ENCODE measurements at places on chromosomes 1 and 21. TPM values are rescaled to one million over a fixed set of nuclear protein-coding genes. Genes with fewer than 3 reads are reported as not detected.

MEX3A gene
- total RNA-seq = 0.44 TPM

DNA sequence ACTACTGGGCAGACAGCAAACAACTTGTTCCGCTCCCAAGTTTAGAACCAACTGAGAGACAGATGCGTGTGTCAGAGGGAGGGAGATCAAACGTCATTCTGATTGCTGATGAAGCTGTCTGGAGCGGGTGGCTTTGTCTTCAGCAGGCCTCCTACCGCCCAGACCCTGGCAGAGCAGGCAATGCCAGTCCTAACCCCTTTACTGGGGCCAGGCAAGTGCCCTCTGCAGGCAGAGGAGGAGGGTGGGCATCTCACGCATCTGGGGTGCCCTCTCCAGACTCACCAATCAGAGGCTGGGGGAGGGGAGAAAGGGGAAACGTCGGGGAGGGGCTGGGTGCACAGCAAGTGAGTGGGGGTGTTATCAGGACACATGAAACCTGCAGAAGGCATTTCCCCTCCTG, 126.6 kb downstream of the ACTL8 start:
- DNase-seq = no peak

CFHR1 gene
- not detected for total RNA-seq

DNA sequence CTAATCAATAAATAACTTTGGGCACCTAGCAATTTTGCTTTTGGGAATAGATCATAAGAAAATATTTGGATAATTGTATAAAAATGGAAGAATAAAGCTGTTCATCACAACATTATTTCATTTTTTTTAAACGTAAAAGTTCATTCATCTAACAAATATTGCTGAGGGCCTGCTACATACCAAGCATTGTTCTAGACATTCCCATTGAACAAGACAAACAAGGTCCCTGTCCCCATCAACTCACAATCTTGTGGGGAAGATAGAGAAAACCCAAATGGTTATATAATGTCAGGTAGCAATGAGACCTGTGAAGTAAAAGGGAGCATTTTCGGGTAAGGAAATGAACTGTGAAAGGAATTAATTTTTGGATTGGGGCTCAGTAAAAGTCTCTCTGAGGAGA, 54.0 kb upstream of the BEND5 start:
- no peak for DNase-seq

- no peak for DNase-seq
These were observed 9.5 kb downstream of the SH3BP5L start for GRCh38 chr1:248816042-248816851.

C8B gene
- not detected for total RNA-seq

DISP1 gene
- total RNA-seq = 15.9 TPM

COL16A1 gene
- total RNA-seq = 195 TPM

GRCh38 chr1:28074892-28075511, 13.4 kb downstream of the EYA3 start:
- no peak for DNase-seq

OXCT2 gene
- 4.5 TPM for total RNA-seq

MYBPH gene
- total RNA-seq = not detected

- no peak for DNase-seq
These were observed 33.0 kb downstream of the ZNF496 start for GRCh38 chr1:247298701-247299100.

C1QA gene
- total RNA-seq = 189 TPM

DNA sequence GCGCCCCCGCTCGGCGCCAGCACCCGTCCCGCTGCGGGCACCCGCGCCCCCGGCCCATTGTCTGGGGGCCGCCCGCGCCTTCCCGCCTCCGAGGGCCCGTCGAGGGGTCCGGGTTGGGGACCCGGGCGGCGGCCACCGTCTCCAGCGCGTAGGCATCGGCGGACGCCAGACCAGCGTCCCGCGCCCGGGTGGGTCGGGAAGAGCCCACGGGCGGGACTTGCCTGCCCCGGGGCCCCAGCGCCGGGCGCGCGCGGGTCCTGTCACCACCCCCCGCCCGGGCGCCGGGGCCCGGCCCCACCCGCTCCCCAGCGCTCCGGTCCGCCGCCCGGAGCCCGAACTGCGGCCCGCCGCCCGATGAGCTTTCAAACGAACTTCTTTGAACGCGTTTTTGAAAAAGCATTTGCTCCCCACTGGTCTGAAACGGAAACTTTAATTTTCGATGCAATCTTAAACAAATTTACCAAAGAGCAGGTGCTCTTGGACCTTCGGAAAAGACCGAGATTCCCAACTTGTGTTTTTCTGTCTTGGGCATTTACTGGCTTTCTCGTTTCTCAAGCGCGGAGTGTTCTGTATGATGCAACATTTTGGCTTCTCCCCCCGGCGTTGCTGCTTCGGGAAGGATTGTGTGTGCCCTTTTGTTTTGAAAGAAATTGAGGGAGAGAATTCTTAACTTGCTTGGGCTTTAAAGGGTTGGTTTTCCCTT, 615 bp downstream of the CLIC4 start:
- peak; percentile 84 for DNase-seq

- DNase-seq = no peak
These were observed 782 bp downstream of the PCAT6 start for GRCh38 chr1:202811296-202812175.
